Esophagus squamous epithelium (tissue), 5 donors: ENCODE measurements at places on chromosomes 6 and 20.
A peak's percentile ranks its signal among the peaks of the same experiment; 100 is the strongest.

DNA sequence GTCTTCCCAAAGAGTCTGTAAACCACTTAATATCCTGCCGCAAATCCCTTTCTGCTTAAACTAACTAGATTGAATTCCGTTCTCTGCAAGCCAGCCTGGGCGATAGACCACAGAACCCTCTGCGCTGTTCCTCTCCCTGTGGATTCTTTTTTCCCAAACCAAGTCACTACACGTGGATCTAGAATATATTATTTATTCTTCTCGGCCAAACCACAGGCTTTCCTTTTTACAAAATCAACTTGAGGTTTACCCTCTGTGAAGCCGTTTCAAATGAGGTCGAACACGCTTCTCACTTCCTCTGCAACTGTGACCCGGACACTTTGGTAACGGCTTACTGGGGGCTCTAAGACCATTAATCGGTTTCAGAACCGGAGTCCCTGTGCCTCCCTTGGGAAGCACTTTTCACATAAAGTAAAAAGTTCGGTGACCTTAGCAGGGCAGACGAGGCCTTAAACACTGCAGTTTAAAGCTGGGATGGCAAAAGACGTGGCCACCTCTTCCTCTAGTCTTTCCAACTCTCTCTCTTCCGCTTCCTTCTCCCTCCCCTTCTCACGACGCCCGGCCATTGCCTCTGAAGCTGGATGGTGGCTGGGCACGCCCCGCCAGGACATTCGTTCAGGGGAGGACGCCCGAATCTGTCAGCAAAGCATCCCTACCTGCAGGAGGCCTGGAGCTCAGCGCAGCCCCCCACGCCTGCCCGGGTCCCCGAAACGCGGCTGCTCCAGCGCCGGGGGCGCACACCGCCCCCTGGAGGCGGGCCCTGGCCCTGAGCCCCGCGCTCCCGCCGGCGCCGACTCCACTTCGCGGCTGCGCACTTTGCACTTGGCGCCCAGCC is 55.0 kb upstream of the FOXC1 start:
- DNase-seq = no peak

DNA sequence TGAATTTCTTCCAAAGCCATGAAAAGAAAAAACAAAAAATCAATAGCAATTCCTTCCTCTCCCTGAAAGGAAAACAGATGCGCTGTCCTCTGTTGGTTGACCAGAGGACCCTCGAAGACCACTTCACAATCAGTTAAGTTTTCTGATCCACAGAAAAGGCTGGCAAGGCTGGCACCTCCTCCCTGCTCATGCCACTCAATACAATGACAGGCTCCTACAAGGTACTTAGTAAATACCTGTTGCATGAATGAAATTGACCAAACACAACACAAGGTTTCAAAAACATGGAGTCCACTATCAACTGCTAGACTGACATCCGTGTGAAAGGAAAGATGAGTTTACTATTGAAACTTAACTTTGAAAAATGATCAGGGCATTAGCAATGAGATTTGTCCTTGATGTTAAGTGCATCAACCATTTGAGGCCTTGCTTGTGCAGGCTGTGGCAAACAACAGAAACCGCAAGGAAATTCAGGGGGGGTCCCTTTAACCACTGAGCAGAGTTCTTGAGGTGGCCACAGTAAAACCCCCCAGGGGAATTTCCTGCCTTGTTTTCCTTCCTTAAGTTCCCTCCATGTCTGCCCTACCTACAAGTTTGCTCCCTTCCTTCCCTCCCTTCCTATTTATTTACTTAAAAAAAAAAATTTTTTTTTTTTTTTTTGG is 27.9 kb upstream of the RTF2 start:
- no peak for DNase-seq

- DNase-seq = no peak
These were observed 26.2 kb downstream of the MYO6 start for GRCh38 chr6:75775219-75775618.

DNA sequence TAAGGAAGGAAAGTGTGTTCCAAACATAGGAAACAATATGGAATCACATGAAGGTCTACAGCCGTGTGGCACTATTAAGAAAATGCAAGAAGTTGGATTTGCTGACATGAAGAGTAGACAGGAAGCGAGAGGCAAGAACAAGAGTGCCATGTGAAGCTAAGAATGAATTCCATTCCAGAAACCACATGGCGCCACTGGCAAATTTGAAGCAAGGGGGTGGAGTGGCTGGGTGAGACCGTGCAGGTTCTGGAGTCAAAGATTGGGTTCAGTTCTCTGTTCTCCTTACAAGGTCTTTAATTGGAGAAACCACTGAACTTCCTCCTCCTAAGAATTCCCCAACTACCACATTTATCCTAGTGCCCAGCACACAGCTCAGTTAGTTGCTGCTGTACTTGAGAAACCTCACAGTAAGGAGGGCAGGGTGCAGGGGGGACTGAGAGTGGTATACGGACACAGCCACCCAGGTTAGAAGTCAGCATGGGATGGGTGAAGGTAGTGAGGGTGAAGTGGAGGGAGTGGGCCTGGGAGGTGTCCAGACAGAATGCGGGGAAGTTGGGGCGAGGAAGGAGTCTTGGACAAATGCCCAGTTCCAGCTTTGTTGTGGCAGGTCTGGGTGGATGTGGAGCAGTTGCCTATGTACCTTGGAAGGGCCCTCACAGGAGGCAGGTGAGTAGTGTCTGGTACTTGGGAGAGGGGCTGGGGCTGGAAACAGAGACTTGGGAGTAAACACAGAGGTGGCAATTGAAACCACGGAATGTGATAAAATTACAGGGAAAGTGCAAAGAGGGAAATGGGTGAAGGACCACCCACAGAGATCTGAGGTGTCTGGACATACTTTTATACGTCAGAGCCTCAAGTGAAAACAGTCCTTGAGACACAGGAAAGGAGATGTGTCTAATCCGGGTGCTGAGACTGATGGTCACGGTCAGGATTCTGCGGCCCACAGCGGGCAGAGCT is 14.3 kb downstream of the LYRM4 start:
- DNase-seq = no peak

GRCh38 chr6:149122850-149123821 is 194.4 kb upstream of the TAB2 start:
- DNase-seq = no peak

GRCh38 chr20:24144371-24144770 is 155.8 kb upstream of the GGTLC1 start:
- no peak for DNase-seq

GRCh38 chr6:44096612-44097011 is 30.6 kb downstream of the MRPL14 start:
- DNase-seq = no peak

DNA sequence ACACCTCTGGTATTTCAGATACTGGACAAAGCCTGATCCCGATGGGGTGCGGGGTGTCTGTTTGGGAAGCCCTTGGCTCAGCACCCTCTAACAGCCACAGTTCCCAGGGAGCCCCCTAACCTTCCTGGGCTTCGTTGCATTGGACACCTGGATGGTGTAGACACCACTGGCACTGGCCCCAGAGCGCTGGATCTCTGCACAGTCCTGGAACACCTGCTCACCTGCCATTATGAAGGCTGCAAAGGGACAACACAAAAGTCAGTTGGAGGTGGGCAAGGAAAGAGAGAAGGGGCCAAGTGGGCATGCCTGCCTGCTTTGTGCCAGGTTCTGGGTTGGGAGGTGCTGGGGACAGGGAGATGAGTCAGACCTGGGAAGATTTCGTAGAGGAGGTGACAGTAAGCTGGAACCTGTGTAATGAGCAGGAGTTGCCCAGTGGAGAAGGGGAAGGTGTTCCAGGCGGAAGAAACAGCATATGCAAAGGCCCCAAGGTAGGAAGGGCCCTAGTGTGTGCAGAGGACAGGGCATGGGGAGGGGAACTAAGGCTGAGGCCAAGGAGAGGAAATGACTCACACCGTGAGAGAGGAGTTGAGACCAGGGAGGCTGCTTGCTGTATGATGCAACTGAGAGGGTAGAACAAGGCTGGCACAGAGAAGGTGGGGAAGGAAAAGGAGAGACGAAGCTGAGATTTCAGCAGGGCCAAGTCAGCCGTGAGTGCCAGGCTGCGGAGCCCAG is 34.9 kb downstream of the ANGPT4 start:
- DNase-seq = no peak

DNA sequence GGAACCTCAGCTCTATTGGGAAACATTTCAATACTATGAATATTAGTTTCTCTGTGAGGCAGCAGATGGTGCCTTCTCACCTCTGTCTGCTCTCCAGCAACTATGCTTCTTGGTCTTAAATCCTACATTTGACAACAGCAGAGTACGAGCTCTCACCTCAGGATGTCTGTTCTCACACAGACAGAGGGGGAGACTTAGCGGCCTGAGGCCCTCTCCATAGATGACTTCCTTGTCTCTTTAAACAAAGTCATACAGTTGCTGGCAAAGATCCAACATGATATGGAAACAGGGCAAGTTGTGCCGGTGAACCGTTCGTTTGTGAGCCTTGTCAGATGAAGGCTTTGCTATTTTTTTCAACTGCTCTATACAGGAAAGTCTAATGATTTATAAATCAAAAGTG is 43.7 kb upstream of the GABRR1 start:
- no peak for DNase-seq

GRCh38 chr20:24357931-24358330 is 111.5 kb upstream of the SYNDIG1 start:
- DNase-seq = no peak

DNA sequence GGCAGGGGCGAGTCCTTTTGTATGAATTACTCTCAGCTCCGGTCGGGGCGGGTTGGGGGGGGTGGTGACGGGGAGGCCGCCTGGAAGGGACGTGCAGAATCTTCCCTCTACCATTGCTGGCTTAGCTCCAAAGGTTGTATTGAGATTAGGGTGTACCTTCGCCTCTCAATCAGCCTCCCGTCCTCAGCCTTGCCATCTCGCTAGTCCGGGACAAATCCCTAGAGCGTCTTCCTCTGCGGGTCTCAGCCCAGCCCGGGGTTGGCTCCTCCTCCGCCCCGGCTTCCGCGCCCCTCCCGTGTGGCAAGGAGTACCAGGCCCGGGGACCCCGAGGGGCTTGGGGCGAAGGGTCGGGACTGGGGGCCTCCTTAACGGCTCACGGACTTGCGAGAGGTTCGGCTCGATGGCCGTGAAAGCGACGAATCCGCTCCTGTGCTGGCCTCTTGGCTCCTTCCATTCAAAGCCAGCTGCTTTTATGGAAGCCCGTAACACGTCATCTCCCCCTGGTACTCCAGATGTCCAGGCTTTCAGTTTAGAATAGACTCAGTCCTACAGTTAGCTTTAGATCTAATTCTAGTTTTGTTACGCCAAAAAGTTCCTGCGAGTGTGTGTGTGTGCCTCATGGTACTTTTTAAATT is 636 bp upstream of the EEF1A1 start:
- DNase-seq = peak; percentile 76

DNA sequence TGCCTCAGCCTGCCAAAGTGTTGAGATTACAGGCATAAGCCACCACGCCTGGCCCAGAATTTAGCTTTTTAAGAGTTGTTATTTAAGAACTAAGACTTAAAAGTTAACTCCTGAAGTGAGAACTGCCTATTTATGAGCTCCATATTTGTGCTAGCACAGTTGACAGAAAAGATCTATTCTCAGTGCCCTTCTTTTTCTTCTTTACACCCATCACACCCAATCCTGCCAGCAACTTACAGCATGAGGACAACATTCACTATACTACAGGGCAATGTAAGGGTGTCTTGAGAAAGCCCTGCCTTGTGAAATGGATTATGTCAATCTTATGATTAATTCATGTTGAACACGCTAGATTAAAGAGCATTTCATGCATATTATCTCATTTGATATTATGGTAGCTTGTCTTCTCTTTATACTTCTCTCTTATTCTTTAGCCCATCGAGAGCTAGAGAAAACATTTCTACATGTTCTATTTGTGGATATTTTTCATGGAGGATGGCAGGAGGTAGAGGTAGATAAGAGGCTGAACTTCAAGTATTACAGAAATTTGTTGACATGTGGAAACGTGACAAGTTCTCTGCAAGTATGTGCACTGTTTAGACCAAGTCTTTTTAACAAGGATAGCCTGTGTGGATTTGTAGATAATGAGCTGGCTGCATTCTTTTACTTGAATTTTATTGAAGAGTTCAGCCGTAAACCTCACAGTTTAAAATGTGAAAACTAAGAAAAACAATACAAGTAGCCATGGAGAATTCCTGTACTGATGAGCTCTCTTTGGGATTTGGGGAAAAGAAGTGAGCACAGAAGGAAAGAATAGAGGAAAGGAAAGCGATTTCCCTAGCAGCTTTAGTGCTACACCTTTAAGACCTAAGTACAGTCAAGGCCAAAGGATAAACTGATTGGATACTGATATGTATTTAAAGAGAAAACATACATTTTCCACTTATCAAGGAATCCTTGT is 212.2 kb downstream of the ARHGAP18 start:
- no peak for DNase-seq

- no peak for DNase-seq
These were observed 58.5 kb upstream of the CCN6 start for GRCh38 chr6:111995404-111995803.

- no peak for DNase-seq
These were observed 31.6 kb upstream of the SNX9 start for GRCh38 chr6:157791450-157791849.

DNA sequence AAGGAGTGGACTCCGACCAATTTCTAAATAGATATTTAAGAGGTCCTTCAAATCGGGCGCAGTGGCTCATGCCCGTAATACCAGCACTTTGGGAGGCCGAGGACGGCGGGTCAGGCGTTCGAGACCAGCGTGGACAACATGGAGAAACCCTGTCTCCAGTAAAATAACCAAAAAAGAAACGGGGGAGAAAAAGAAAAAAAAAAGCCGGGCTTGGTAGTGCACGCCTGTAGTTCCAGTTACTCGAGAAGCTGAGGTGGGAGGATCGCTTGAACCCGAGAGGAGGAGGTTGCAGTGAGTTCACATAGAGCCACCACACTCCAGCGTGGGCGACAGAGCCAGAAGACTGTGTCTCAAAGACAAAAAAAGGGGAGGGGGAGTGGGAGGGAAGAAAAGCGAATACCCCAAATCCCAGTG is 53.3 kb upstream of the HFE start:
- no peak for DNase-seq

- no peak for DNase-seq
These were observed 215.1 kb downstream of the ERMARD start for GRCh38 chr6:169966312-169967181.

DNA sequence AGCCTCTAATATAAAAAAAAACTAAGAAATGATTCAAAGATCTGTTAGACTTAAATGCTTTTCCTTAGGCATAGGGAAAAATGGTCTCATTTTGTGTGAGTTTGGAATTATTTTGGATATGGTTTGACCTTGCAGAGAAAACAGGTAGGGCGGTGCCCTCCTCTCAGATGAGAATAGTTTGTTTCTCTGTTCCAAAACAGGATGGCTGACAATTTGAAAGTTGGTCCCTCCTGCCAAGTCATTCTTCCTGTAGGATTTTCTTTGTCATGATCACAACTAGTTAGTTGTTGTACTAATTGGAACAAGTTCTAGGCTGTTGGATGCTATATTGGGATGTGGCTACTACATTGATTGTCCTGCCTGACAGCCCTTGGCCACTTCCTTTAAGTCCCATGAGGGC is 108.6 kb downstream of the BCKDHB start:
- no peak for DNase-seq

GRCh38 chr20:1177680-1178079 is 7.1 kb downstream of the TMEM74B start:
- no peak for DNase-seq

- no peak for DNase-seq
These were observed 22.0 kb downstream of the PERP start for GRCh38 chr6:138084904-138085838.
